AG08395 (cell line): ENCODE measurements at places on chromosomes 3 and 15.

- no peak for DNase-seq
Measured at GRCh38 chr3:130380398-130380797, 34.9 kb downstream of the COL6A5 start.

DNA sequence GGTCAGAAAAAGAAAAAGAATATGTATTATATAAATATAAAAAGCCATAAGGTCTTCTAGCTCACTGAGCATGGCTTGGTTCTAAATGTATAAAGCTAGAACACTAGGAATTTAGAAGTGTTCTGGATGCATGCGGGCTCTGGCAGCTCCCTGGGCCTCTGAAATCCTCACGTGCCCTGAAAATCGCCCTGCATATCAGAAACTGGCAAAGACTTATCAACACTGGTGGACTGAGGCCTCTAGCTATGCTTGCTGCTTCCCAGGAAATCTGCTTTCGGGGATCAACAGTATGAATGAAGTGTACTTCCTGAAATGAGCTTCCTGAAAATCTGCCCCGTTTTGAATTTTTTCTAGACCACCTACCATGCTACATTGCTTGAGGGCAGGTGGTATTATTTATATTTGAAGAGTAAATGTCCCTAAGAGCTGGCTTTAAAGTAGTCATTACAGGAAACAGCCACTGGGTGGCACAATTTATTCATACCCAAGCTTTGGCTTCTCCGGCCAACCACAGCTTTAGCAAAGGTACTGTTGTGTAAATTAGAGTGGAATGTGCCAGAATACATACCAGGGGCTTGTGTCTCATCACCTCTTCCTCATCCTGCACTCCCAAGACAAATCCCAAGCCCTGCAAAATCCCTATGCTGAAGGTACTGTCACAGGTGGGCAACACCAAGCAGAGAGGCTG is 17.7 kb downstream of the CRTAP start:
- peak; percentile 75 for DNase-seq

- no peak for DNase-seq
Measured at GRCh38 chr3:60081381-60082095, 1031.7 kb upstream of the CFAP20DC start.

DNA sequence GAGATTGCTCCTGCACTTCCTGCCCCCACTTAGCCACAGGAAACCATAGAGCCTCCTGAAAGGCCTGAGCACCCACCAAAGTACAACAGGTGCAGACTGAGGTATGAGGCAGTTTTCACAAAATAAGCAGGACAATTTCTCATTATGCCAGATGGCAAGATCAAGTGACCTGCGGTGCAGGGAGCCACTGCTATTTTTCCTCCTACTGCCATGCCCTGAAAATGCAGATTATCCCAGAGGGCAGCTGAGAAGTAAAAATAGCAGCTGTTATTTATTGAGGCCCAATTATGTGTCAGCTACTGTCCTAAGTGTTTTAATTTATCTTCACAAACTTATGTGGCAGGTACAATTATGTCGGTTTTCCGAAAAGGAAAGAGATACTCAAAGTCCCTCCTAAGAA is 209.5 kb upstream of the ST8SIA2 start:
- DNase-seq = no peak

DNA sequence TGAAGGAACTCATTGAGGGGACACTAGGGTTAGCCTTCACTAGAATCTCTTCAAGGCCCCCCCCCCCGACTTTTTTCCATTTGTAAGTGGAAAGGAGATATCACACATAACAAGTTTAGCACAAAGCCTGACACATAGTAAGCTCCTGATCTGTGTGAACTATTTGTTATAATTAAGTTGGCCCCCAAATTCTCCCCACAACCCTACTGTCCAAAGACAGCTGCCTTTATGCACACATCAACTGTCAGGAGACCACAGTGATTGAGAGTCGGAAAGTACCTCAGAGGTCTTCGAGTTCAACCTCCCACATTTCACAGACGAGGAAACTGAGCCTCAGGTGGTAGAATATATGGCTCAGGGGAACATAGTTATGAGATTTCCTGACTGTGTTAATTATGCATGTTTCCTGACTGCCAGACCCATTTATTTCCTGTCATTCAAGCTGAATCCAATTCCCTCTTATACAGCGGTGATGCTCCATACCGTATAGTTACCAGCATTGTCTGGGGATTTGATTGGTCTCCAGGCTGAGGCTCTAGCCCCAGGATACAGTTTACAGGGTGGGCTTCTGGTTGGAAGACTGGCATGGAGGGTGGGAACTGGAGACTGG is 227.4 kb upstream of the CMC1 start:
- no peak for DNase-seq

DNA sequence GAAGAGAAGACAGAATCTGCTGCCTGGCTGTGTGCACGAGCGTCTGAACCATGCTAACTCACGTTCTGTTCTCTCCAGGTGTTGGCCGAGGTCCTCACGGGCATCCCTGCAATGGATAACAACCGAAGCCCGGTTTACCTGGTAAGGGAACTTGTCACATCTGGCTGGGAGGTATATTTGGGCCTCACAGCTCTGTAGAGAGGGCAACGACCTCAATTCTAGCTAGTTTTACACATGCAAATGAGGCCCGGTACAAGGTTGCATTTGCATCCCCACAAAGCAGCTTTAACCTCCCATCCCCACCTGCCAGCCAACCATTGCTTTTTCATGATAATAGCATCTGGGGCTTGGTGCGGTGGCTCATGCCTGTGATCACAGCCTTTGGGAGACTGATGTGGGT is 22.0 kb upstream of the TATDN2 start:
- no peak for DNase-seq

- DNase-seq = peak; percentile 81
Measured at GRCh38 chr3:46517016-46517783, 19.4 kb downstream of the RTP3 start.

GRCh38 chr15:83612226-83612625 is 41.7 kb upstream of the ADAMTSL3 start:
- DNase-seq = no peak

DNA sequence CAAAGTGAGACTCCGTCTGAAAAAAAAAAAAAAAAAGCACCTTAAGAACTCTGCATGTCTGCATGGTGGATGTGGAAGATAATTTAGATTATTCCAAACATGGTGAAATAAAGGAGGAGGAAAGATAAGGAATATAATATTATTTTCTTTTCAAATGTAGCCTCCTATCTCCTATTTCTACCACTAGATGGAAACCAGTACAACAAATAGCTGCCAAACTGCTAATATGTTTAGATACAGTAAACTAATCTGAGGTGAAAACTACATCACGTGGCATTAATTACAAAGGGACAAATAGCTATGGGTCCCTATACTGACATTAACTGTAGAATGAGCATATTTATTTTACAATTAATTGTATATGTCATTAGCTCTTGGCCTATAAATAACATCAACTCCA is 197.8 kb downstream of the TBC1D5 start:
- peak; percentile 2 for DNase-seq

DNA sequence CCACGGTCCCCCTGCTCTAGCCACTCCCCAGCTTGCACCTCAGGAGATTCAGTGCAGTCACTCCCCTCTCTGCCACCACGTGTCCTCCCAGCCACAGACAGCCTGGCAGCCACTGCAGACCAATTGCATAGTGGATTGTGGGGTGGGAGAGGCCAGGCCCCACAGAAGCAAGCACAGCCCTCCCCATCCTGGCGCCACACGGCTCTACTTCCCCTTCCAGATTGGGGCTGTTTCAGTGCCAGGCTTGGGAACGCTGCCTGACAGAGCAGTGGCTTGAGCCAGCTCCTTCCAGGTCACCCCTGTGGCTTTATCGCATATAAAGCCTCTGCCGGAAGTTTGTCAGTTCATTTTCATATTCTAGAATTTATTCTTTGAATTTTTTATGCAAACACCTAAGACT is 90.7 kb downstream of the TMEM266 start:
- no peak for DNase-seq

DNA sequence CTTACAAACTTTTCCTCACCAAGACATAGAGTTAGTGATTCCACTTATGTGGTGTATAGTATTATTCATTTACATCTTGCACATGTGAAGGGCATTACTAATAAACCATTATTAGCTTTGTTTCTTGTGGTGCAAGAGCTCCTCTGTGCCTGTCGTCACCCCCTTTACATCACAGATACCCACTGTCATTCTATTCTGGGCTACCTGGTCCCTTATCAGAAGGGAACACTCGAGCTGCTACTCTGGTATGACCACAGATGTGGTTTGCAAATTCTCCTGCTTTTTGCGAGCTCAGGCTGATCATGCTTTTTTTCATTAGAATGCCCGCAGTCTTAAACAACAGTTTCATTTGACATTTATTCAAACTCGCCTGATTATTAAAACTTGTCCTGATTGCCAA is 13.9 kb upstream of the SENP2 start:
- no peak for DNase-seq

DNA sequence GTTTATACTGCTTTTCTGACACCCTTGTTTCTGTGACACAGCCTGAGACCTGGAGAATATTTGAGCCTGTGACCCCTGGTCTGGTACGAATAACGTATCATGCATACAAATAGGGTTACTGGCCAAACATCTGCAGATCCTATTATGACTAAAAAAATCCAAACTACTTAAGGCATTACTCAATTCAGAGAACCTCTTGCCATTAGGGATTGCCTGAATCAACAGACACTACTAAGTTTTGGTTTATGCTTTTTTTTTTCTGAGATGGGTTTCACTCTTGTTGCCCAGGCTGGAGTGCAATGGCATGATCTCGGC is 35.4 kb downstream of the OSBPL10 start:
- DNase-seq = no peak

GRCh38 chr3:108629974-108630373 is 40.5 kb downstream of the DZIP3 start:
- no peak for DNase-seq

- DNase-seq = no peak
Measured at GRCh38 chr3:124594581-124594980, 135.7 kb upstream of the UMPS start.

- no peak for DNase-seq
Measured at GRCh38 chr3:32888739-32889138, 62.7 kb upstream of the CCR4 start.

GRCh38 chr3:103342205-103342731 is 907.5 kb downstream of the ZPLD1 start:
- DNase-seq = no peak

- no peak for DNase-seq
Measured at GRCh38 chr3:11558918-11559815, 84.5 kb downstream of the VGLL4 start.

DNA sequence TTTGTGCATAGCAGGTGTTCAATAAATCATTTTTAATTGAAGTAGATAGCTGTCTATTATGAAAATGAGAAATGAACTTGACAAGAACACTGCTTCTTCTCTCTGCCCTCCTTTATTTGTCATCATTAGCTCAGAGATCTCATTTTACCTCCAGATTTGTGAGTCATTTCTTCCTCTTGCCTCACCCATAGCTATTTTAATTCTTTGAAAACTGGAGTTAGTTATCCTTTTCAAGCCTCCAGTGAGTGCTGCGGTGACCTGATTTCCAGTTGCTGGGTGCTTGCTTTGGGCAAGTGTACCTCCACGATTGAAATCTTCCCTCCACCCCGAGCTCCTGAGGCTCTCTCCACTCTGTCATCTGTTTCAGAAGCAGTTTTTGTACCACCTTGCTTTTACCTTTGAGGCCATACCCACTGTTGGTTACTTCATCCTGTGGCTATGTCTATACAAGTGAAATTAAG is 114.6 kb downstream of the NFKBIZ start:
- peak; percentile 62 for DNase-seq

- DNase-seq = peak; percentile 99
Measured at GRCh38 chr3:33440328-33441224, at the start of gene UBP1. UBP1 (minus strand) TSS chr3:33440405; CDS start chr3:33439848, 557 bp downstream.

DNA sequence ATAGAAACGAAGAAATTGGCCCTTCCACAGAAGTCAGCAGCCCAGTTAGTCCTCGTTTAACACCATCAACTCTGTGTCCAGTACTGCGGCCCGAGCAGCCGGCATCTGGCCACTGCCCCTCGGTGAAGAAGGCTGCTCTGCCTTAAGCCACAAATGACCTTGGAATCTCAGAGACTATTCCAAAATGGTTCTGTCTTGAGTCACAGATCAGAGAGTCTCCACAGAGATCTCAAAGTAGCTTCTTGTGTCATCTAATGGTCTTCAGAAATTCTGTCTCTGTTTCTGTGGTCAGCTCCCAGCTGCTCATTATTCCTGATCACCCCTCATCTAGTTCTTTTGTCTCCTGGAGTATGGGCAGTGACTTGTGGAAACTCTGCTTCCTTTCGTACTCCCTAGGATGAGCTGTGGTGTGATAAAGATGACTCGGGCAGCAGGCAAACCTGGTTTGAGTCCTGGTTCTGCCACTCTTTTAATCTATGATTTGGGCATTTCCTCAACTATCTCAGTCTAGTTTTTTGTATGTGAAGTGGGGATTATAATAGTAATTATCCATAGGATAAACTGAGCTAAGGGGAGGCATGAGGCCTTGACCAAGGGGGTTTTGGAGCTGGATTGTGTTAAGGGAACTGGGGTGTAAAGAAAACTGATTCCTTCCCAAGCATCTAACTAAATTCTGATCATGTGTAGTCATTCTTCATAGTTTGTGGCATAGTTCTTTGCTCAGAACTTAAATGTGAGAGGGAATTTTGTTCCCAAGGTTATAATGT is 22.6 kb downstream of the CRTC3 start:
- peak; percentile 88 for DNase-seq

- DNase-seq = no peak
Measured at GRCh38 chr15:50046159-50046558, 72.9 kb downstream of the ATP8B4 start.

DNA sequence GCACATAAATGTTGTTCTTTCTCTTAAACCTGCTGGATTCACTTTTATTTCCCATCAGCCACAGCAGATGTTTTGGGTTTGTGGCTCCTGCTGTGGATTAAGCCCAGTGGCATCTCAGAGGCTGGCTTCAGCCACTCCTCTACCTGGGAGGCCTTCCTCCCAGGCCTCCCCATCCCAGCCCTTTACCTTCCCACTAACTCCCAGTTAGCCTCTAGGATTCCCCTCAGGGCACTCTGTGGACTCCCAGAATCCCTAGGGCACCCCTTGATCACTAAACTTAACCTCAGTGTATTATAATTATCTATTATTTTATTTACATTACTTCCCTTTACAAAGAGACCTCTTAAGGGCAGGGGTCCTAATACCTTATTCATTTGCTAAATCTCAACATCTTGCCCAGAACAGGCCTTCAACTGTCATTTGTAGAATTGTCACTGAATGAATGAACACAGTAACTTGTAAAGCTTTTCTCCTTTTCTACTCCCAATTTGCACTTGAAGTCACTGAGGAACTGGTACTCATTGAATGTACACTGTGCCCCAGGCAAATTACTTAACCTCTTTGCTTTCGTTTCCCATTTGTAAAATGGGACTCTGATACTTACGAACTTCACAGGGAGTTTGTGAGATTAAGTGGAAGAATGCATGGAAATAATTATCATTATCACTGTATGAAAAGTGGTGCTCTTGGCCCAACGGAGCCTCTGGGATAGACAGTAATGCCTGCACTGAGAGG is 8.3 kb downstream of the CCDC13 start:
- no peak for DNase-seq
